ENCODE measurements at places on chromosomes 1 and 21.

DNA sequence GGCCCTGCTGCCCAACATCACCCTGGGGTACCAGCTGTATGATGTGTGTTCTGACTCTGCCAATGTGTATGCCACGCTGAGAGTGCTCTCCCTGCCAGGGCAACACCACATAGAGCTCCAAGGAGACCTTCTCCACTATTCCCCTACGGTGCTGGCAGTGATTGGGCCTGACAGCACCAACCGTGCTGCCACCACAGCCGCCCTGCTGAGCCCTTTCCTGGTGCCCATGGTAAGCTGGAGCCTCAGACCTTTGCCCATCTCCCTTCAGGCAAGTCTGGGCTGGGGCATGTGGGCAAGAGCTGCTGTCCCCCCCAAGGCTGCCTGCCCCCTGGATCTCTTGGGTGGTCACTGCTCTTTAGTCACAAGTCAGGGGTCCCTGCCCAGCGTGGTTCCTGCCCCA, 8.8 kb upstream of the ZBTB48 start:
- no peak for DNase-seq

DNA sequence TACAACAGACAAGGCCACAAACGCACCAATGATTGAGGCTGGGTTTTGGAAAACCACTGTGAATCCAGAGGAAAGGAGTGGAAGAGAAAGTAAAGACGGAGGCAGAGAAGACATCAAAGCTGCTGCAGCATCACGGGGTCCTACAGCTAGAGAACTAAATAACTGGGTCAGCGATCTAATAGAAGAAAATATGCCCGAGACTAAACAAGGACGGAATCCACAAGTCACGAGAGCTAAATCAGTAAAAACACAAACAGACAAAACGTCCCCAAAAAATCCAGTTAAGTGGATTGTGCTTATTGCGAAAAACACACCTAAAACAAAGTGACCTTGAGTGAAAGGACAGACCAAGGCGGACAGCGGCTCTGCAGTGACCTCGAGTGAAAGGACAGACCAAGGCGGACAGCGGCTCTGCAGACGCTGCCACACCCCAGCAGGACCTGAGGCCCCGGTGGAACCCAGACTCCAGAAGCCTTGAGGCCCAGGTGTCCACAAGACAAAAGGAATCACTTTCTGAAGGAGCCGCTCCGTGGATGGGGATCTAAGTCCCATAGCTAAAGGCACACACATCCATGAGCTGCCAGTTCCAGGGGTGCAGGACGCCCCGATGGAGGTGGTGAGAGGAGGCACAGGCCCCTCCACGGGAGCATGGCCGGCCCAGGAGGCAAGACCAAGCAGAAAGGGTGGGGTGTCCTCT, 6.0 kb downstream of the FTCD start:
- no peak for DNase-seq

DNA sequence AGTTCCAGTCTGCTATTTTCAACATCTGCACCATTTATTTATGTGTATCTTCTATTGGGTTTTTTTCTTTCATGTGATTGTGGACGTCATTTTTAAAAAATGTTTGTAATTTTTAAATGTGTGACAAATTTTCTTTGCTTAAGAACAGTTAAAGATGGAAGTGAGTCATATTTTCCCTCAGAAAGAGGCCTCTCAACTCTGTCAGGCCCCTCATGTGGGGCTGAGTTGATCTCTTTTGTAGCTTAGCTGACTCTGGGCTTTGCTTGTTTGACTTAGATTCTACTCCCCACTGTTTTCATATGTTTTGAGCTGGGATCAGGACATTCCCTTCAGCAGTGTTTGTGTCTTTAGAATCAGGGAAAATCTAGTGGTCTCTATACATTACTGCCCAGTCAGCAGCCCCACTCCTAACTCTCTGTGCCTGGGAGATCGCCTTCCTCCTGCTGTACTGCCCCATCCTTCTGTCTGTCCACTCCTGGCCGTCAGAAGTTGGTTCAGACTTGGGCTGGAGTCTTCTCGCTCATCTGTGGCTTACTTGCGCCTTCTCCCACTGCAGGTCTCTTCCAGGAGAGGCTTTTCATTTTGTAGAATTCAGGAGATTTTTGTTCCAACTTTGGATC, 137.4 kb downstream of the DYRK1A start:
- DNase-seq, result no peak

GRCh38 chr1:201171063-201172036, 17.1 kb upstream of the TMEM9 start:
- no peak for DNase-seq

DNA sequence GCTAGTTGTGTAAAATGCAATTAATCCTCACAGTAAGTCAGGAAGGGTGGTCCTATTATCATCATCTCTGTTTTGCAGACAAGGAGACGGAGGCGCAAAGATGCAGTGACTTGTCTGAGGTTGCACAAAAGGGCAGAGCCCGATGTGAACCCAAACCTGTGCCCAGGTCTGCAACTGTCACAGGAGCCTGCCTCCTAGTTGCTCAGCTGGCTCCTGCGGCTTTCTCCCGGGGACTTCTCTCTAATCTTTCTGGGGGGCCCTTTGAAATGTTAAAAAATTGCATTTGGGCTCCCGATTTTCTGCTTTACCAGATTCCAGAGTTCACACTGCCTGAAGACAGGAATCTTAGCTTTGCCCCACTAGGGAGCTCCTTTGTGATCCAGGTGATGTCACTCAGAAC, 9.4 kb downstream of the CNR2 start:
- no peak for DNase-seq

DNA sequence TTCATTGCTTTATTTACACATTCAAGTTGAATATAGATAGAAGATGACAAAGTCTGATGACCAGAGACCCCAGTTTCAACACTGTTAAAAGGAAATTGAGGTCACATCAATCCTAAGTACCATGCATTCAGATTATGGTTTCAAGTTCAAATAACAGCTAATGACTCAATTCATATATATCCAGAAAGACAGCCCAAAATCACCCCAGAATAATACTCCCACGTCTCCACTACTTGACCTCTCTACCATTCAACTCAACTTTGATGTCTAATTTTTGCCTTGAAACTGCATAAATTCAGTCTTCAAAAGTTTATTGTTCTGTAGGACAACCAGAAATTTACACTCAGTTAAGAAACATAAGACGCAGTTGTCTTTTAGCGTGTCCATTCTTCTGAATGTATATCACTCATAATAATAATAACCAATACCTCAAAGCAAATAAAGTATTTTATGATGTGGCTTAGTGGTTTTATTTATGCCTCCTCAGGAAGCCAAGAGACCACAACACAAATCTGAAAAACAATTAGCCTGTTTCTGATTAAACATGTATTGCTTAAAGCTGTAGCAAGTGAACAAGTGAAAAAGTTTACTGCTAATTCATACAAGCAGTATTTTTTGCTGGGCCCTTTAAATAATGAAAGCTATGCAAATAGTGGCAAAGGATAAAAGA, 569.0 kb downstream of the LTN1 start:
- no peak for DNase-seq

DNA sequence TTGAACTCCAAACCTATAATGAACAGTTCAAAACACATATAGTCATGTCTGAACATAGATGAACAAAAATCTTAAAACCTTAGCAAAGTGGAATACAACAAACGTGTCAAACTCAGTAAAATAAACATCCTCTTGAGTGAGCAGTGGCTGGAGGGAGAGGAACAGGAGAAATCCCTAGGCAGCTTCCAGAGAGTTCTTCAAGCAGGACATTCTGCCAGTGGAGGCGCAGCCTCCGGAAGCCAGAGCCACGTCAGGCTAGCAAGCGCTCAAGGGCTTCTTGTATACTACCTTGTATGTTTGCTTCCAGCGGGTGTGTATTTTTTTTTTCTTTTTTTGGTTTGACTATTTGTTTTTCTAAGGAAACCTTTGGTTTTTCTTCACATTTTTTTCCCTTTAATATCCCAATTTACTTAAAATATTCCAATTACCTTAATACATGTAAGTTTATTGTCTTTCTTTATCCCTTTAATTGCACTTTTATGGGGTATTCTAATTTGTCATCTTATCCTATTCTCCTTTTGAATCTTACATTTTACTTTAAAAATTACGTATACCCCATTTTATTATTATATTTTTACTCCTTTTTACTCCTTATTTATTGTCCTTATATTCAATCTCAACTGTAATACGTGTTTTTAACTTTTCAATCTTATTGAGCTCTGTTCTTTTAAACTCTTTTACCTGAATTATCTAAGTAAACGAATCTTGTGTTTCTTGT, 42.0 kb downstream of the COLGALT2 start:
- no peak for DNase-seq

GRCh38 chr1:246705368-246705767, 18.8 kb upstream of the SCCPDH start:
- no peak for DNase-seq

- no peak for DNase-seq
Observed at GRCh38 chr1:178954325-178954690, 71.4 kb upstream of the FAM20B start.

DNA sequence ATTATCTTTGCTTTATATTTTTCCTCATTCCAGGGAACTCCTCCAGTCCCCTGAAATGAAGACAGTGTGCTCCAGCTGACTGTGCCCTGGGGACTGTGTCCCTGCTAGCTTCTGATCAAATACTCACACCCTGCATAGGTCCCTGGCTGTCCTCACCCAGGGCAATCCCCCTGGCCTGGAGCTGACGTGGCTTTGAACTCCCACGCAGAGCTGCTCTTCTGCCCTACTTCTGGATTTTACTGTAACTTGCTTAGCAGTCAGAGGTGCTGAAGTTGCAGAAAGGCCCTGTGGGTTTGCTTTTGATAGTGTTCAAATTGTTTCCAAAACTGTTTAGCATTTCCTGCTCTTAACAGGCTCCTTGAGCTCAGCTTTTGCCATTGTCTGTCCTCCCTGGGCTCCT, 186.5 kb downstream of the FASLG start:
- no peak for DNase-seq

- DNase-seq, result no peak
Observed at GRCh38 chr1:168504064-168504837, 39.5 kb downstream of the XCL2 start.

- DNase-seq, result no peak
Observed at GRCh38 chr1:96038636-96039035, 682.9 kb upstream of the PTBP2 start.

DNA sequence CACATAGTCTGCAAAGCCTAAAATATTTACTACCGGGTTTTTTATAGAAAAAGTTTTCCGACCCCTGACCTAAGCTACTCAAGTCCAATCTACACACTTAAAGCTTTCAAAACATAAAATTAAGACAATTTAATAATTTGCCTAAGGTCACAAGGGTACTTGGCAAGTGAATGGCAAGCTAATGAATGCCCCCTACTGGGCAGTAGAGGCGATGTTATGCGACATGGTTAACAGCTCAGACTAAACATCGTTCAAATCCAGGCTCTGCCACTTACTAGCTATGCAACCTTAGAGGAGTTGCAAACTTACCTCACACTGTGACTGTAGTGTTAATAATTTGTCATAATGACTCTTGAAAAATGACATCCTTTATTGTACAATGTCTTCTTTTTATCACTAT, 317.2 kb upstream of the NFIA start:
- no peak for DNase-seq

DNA sequence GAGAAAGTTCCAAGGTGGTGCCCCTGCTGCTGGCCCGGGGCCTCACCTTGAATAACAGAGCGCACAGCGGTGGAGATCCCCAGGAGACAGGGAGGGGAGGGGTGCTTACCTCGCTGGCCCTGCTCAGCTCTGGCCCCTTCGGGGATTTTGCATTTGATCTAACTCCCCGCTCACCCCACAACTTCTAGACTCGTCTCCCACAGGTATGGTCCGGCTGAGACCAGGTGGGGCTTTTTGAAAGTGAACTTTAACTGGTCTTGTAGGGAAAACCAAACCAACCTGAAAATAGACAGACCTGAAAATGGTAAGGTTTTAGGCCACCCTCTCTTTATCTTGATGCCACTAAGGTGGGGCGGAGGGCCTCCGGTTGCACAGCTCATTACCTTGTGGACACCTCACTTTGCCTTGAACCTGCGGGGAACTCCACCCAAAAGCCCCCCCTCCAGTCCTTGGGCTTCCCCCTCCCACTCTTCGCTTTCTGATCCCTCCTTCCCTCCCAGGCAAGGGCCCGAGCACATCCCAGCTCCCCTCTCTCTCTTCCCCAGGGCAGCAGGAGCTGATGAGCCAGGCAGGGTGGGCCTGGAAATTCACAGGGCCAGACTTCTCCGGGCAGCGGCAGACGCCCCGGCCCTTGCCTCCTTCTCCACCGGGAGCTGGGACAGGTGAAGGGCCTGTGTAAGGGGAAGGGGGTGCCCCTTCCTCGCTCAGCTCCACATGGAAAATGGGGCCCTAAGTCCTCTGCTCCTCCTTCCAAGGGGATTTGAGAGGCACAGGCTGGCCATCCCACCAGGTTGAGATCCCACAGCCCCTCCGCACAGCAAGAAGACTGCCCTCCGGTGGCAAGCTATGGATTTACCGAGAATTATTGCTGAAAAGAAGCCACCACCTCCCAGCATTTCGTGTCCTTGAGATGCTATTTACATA, 16.1 kb downstream of the TNFRSF8 start:
- DNase-seq, result no peak

- DNase-seq, result no peak
Observed at GRCh38 chr21:28419811-28420210, 572.9 kb downstream of the LTN1 start.

DNA sequence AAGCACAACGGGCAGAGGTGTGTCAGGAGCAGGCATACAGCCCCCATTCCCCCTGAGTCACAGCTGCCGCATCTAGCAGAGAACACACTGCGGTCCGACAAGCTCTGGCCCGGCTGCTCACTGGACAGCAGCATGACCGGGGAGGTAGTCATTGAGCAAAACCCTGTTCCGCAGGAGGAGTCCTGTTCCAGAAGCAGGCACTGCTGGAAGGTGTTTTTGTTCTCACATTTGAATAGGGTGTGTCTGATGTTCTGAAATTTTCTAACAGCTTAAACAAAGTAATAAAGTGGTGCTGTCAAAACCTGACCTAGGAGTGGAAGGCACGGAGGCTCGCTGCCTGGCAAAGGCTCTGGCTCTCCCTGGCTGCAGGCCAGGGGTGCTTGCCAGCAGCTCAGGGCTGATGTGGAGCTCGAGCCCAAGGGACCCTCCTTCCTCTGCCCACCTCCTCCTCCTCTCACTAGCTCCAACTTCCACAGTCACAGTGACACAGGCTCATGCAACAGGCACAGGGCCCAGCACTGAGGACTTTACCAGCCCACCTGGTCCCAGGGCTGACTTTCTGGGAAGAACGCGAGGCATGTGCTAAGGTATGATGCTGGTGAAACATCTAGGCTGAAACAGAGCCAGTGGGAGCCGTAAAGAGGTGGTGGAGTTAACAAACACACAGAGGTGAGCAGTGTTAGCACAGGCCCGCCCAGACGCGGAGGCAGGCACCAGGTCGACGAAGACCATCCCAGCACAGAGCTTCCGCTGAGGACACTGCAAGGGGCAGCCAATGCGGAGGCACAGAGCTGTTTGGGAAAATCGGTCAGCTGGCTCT, 118.6 kb upstream of the IFFO2 start:
- no peak for DNase-seq

GRCh38 chr1:157496121-157496526, 56.2 kb downstream of the FCRL5 start:
- no peak for DNase-seq

GRCh38 chr1:67162954-67163353, 3.3 kb upstream of the IL23R start:
- no peak for DNase-seq

GRCh38 chr1:221511797-221512196, 230.1 kb downstream of the DUSP10 start:
- DNase-seq, result no peak
